ENCODE measurements at places on chromosomes 3 and 15. TPM values are rescaled to one million over a fixed set of nuclear protein-coding genes. Genes with fewer than 3 reads are reported as not detected.

GRCh38 chr3:42095540-42095939, 4.4 kb downstream of the TRAK1 start:
- H3K27ac ChIP-seq, result no peak overlapping the region
- H3K36me3 ChIP-seq, result no peaks in the 10 kb centered on the region
- no peak for DNase-seq
- H3K27me3 ChIP-seq, result no peaks in the 10 kb centered on the region
- H3K4me1 ChIP-seq, result peaks cover 15% of the 10 kb centered on the region
- no peak overlapping the region for H3K4me3 ChIP-seq

DNA sequence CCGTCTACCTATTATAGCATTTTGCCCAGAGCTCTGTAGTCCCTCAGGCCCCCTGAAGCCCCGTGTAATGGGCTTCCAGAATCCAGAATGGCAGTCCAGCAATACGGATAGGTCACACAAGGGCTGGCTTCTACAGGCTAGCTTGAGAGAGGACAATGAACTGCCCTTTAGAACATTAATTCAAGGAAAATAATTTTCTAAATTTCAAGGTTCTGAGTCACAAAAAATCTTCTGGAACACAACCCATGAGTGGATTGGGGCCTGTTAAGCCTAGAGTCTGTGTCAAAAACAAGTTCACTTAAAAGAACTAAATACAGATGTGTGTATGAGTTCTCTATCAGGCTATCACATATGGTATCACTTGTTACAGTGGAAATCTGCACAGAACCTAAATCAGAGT, 28.8 kb downstream of the DCP1A start:
- H3K4me1 ChIP-seq, result peaks cover 6% of the 10 kb centered on the region
- H3K4me3 ChIP-seq, result no peak overlapping the region
- H3K36me3 ChIP-seq, result peaks cover 68% of the 10 kb centered on the region
- no peak for DNase-seq

- no peak for DNase-seq
- peaks cover 34% of the 10 kb centered on the region for H3K27me3 ChIP-seq
- no peak within 1 kb of the TSS for H3K27ac ChIP-seq
- H3K36me3 ChIP-seq, result no peaks in the 10 kb centered on the region
Observed at GRCh38 chr15:48645558-48646330, at the start of gene FBN1. Gene FBN1 (minus strand): TSS chr15:48645709. CDS start chr15:48644769, 940 bp downstream.

- no peak overlapping the region for H3K27ac ChIP-seq
- no peaks in the 10 kb centered on the region for H3K36me3 ChIP-seq
- H3K4me1 ChIP-seq, result no peaks in the 10 kb centered on the region
- DNase-seq, result no peak
Observed at GRCh38 chr3:119331661-119332060, 37.5 kb downstream of the ARHGAP31 start.

- H3K27me3 ChIP-seq, result no peaks in the 10 kb centered on the region
- no peaks in the 10 kb centered on the region for H3K4me1 ChIP-seq
- no peak for DNase-seq
- H3K27ac ChIP-seq, result no peak overlapping the region
- H3K4me3 ChIP-seq, result no peak overlapping the region
Observed at GRCh38 chr3:126194713-126195305, 14.4 kb upstream of the ALDH1L1 start.

DNA sequence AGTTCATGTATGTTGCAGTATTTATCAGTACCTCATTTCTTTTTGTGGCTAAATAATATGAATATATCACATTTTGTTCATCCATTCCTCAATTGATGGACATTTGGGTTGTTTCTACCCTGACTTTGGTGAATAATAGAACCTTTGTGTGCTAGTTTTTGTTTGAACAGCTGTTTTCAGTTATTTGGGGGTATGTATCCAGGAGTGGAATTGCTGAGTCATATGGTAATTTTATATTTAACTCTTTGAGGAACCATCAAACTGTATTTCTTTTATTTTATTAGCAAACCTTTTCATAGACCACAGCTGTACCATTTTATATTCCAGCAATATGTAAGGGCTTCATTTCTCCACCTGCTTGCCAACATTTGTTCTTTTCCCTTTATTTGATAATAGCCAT, 38.4 kb upstream of the RBM5 start:
- peaks cover 4% of the 10 kb centered on the region for H3K4me1 ChIP-seq
- H3K27ac ChIP-seq, result no peak overlapping the region
- DNase-seq, result no peak

DNA sequence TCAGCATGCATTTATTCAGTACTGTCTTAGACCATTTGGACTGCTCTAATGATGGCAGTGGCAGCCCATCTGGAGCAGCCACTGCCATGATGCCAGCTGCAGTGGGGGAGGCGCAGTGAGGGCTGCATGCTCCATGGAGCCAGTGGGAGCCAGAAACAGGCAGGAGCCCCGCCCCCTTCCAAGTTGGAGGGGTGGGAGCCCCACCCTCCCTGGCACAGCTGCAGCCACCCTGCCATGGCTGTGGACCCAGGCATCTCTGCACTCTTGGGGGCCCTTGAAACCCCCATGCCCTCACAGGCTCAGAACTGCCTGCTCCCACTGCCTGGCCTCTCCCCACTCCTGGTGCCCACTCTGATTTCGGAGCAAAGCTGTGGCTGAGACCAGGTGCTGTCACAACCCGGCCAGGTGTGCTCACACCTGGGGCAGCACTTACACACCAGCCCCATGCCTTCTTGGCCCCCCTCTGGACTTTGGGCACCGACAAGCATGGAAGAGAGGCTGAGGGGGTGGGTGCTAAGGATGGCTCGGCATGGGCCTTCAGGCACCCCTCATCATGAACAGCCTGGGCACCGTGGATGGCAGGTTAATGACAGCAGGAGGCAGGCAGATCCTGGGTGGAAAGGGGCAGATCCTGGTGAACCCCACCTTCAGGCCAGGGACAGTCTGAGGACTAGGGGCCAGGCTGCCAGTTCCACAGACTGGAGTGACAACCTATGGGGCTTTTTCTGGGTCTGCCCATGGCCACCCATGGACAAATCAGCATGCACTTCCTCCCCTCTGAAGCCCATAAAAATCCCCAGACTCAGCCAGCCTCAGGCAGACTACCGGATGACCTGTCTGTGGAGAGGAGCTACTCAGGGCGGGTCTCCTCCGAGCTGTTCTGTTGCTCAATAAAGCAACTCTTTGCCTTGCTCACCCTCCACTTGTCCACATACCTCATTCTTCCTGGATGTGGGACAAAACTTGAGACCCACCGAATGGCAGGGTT, 18.3 kb downstream of the TBC1D21 start:
- H3K27me3 ChIP-seq, result peaks cover 4% of the 10 kb centered on the region
- H3K27ac ChIP-seq, result no peak overlapping the region

DNA sequence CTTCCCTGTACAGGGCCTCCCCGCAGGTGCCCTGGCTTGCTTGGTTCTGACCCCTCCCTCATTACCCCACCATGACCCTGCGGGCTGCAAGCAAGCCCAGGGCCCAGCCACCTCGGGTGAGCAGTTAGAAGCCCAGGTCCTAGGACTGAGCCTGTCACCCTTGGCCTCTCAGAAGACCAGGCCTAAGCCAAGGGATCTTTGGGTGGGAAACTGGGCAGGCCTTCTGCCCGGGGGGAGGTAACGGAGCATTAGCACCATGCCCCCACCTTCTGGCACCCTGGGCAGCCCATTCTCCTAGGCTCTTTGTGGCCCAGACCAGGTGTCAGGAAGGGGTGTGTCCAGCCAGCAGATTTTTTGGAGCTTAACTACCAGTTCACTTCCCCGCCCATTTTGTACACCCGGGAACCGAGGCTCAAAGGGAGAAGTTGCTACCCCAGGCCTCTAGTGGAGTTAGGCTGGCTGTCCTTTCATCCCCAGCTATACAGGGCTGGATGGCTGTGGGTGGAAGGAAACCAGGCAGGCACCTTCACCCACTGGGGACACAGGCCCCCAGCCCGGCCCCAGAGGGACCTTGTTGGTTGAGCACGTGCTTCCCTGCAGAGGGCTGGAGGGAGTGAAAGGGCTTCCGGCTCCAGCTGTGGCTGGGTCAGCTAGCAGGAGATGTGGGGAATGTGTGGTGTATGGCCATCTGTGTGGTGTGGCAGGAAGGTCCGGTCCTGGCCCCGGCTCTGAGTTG, 1.4 kb downstream of the CSK start:
- peaks cover 3% of the 10 kb centered on the region for H3K36me3 ChIP-seq
- H3K27me3 ChIP-seq, result no peaks in the 10 kb centered on the region
- H3K4me3 ChIP-seq, result peak overlapping the region; percentile 87
- H3K4me1 ChIP-seq, result peaks cover 53% of the 10 kb centered on the region

GRCh38 chr3:69738315-69738714, 949 bp upstream of the MITF start:
- peaks cover 38% of the 10 kb centered on the region for H3K27me3 ChIP-seq
- H3K36me3 ChIP-seq, result no peaks in the 10 kb centered on the region
- no peak overlapping the region for H3K4me3 ChIP-seq

DNA sequence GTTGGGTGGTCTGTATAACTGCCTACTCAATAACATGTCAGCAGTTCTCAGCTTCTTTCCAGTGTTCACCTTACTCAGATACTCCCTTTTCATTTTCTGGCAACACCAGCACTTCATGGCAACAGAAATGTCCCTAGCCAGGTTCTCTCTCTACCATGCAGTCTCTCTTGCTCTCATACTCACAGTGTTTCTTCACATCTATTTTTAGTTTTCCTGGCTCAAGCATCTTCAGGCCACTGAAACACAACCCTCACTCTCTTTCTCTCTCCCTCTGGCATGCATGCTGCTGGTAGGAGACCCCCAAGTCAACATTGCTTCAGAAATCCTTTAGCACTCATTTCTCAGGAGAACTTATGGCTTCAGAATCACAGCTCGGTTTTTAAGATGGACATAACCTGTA, at the start of gene CAPN3:
Gene CAPN3 (plus strand): TSS at position 253 of the 400 bp plus-strand sequence. CDS start 305 bp downstream, outside the sequence.
- H3K27me3 ChIP-seq, result no peaks in the 10 kb centered on the region
- DNase-seq, result no peak
- no peaks in the 10 kb centered on the region for H3K36me3 ChIP-seq
- no peaks in the 10 kb centered on the region for H3K4me1 ChIP-seq
- no peak within 1 kb of the TSS for H3K27ac ChIP-seq

GRCh38 chr15:89586651-89587050, 11.4 kb downstream of the TICRR start:
- H3K27ac ChIP-seq, result no peak overlapping the region
- no peaks in the 10 kb centered on the region for H3K27me3 ChIP-seq
- no peak for DNase-seq
- H3K36me3 ChIP-seq, result no peaks in the 10 kb centered on the region
- H3K4me3 ChIP-seq, result no peak overlapping the region
- no peaks in the 10 kb centered on the region for H3K4me1 ChIP-seq

- H3K36me3 ChIP-seq, result no peaks in the 10 kb centered on the region
- H3K4me3 ChIP-seq, result no peak overlapping the region
- no peak overlapping the region for H3K27ac ChIP-seq
- DNase-seq, result no peak
- H3K4me1 ChIP-seq, result peaks cover 2% of the 10 kb centered on the region
Observed at GRCh38 chr3:56957522-56957921, 102.9 kb upstream of the SPATA12 start.

DNA sequence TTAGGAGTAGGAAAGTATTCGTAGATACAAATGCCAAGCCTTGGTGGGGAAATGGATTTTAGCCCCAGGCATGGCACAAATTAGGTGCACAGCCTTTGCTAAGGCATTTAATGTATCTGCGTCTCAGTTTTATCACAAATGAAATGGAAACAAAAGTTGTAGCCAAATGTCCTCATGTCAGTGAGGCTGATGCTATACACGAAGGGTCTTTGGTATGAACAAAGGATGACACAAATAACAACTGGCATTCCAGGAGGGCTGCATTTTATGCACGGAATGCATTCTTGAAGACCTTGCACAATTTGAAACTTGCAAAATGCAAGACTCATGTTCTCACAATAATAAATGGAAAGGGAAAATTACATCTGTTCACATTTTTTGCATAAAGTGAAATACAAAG, 181.9 kb downstream of the SV2B start:
- H3K27me3 ChIP-seq, result peaks cover 3% of the 10 kb centered on the region
- no peak overlapping the region for H3K4me3 ChIP-seq
- H3K27ac ChIP-seq, result no peak overlapping the region
- no peaks in the 10 kb centered on the region for H3K4me1 ChIP-seq
- no peaks in the 10 kb centered on the region for H3K36me3 ChIP-seq
- no peak for DNase-seq

- DNase-seq, result no peak
- H3K27me3 ChIP-seq, result no peaks in the 10 kb centered on the region
- H3K4me3 ChIP-seq, result no peak overlapping the region
- H3K4me1 ChIP-seq, result no peaks in the 10 kb centered on the region
Observed at GRCh38 chr3:77158730-77159581, 119.1 kb downstream of the ROBO2 start.

DNA sequence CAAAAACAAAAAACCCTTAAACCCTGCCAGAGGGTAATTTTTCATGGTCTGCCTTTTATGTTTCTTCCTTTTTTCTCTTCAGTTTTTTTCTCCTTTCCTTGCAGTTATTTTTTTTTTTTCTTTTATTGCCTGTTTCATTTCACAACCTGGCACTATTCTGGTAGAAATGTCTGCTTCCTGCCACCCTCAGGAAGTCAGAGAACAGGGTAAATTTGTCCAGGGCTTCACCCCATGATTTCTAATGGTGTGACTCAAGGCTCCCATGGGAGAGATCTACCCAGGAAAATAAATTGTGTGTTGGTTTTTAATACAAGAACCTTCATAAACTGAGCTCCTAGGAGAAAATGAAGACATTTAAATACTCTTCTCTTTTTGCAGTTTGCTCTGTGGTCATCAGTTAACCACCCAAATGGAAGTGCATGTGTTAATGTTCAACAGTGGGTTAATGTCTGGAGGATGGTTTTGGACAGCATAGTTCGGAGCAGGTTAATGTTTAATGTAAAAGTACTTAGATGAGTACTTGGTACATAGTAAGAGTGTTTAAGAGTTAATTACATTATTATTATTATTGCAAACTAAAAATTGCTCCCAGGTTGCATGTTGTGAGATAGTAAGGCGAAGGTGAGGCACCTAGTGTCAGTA, 45.9 kb downstream of the CGNL1 start:
- no peak overlapping the region for H3K4me3 ChIP-seq
- no peaks in the 10 kb centered on the region for H3K36me3 ChIP-seq
- no peaks in the 10 kb centered on the region for H3K4me1 ChIP-seq
- no peak for DNase-seq
- H3K27ac ChIP-seq, result no peak overlapping the region

GRCh38 chr3:113055201-113055600, 64.4 kb downstream of the GTPBP8 start:
- H3K4me1 ChIP-seq, result no peaks in the 10 kb centered on the region
- no peaks in the 10 kb centered on the region for H3K36me3 ChIP-seq
- H3K27me3 ChIP-seq, result no peaks in the 10 kb centered on the region
- H3K27ac ChIP-seq, result no peak overlapping the region

DNA sequence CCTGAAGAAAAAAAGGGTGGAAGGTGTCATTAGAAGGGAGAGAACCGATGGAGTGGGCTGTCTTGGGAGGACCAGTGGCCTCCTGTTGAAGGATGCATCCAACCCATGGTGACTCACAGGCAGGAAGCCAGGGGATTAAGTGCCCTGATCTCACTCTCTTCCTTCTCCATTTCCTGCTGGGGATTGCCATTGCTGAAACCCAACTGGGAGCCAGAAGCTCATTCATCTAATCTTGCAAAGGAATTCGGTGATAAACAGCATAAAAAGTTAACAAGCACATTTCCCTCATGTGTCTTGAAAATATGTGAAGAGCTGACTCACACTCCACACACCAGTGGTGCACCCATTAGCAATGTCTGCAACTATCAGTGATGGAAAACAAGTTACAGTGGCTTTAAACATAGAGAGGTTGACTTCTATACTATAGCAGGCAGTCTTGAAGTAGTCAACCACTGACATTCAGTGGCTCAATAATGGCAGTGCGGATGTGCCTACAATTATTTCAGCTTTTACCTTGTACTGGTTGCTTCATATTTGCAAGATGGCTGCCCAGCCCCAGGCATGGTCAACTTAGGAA, 12.8 kb upstream of the CSRNP1 start:
- no peak overlapping the region for H3K4me3 ChIP-seq
- no peaks in the 10 kb centered on the region for H3K36me3 ChIP-seq
- no peaks in the 10 kb centered on the region for H3K27me3 ChIP-seq
- H3K4me1 ChIP-seq, result no peaks in the 10 kb centered on the region
- no peak for DNase-seq

LMAN1L gene
- polyA plus RNA-seq, result not detected

ITIH1 gene
- not detected for polyA plus RNA-seq

PLAAT1 gene
- not detected for polyA plus RNA-seq

CCRL2 gene
- 1.2 TPM for polyA plus RNA-seq

MESP2 gene
- not detected for polyA plus RNA-seq

ZKSCAN7 gene
- 2.6 TPM for polyA plus RNA-seq
